GDM1 (cell line): ENCODE measurements at places on chromosomes 16 and 17.

- DNase-seq = peak; percentile 42
Observed at GRCh38 chr16:67514382-67514828, 14.2 kb upstream of the RIPOR1 start.

DNA sequence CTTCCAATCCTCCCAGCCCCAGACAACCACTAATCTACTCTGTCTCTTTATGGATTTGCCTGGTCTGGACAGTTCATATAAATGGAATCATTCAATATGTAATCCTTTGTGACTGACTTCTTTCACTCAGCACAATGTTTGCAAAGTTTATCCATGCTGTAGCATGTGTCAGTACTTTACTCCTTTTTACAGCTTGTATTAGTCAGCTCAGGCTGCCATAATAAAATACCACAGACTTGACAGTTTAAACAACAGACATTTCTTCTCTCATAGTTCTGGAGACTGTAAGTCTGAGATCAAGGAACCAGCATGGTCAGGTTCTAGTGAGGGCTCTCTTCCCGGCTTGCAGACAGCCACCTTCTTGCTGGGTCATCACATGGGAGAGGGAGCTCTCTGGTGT is 41.3 kb downstream of the GPRC5B start:
- no peak for DNase-seq

GRCh38 chr16:72722552-72722951 is 325.4 kb downstream of the ZFHX3 start:
- DNase-seq = no peak

GRCh38 chr17:81868674-81869220 is 2.4 kb downstream of the ARHGDIA start:
- DNase-seq = no peak
